ENCODE measurements at places on chromosomes 13 and 19. TPM values are rescaled to one million over a fixed set of nuclear protein-coding genes. Genes with fewer than 3 reads are reported as not detected.

DNA sequence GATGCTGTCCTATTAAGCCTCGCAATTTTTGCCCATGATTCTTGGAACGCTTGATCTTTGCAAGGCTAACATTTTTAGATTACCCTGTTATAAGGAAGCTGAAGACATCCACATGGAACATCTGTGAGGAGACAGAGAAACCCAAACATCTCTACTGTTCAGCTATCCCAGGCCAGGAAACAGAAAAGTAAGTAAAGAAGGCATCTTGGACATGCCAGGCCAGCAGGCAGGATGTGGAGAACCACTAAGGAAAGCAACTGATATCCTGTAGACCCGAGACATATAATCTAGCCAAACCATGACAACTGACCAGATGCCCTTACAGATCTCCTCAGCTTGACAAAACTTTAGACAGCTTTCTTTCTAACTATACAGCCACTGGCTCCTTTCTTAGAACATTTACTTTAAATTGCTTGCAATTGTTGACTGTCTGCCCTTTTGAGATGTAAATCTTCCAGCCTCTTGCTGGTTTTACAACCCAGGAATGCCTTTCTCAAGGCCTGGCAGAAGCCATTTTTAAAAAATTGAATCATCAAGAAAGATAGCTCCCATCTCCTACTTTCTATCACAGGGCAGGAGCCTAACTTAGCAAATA lies 255.8 kb upstream of the DACH1 start:
- ATAC-seq, result no peak

GRCh38 chr19:31342926-31343325 lies 6.3 kb downstream of the TSHZ3 start:
- ATAC-seq, result no peak

DNA sequence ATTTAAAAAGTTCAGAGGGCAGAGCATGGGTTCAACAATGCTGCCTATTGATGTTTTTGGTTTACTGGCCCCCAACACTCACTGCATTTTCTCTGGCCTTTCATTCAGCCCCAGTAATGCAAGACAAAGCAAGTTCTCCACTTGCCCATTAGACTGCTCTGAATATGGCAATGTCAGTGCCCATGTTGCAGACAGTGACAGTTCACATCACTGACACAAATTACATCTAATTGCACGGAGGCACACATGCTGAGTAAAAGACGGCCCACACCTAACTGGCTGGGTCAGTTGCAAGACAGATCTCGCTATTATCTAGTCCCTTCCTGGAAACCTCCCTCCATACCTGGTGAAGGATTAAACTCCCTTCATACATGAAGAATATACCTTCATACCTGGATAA lies 54.0 kb downstream of the ENOX1 start:
- ATAC-seq, result no peak

EXOC3L2 gene
- 2.9 TPM for total RNA-seq

All from gastroesophageal sphincter (tissue), 4 donors.